ENCODE measurements at places on chromosomes 13 and 19. TPM values are rescaled to one million over a fixed set of nuclear protein-coding genes. Genes with fewer than 3 reads are reported as not detected.

DNA sequence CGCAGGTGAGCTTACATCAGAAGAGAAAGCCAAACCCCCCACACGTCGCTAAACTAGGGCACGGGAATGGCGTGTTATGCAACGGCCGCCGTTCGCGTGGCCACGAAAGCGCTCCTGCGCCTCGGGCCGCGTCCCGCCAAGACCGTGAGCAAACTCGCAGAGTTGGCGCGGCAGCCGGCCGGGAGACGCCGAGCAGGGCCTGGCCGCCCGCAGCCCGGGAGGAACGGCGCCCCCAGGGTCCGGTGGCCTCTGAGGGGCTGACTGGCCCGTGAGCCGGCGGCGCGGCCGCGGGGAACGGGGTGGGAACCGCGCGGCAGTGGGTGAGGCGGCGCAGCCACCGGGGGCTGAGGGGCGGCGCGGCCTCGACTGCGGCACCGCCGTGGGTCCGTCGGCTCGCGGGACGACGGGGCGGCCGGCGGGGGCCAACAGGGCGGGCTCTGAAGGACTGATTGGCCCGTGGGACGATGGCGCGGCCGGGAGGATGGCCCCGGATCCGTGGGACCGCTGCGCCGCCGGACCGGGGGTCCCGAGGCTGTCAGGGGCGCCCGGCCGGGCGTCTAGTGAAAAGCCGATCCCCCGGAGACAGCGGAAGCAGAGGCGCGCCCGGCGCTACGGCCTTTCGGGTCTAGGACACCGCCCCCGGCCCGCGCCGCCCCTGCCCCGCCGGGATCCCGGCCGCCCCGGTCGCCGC, 903 bp downstream of the LATS2 start:
- peak; percentile 78 for DNase-seq
- H3K27me3 ChIP-seq = no peaks in the 10 kb centered on the region
- H3K4me3 ChIP-seq = peak overlapping the region; percentile 83
- peak overlapping the region; percentile 95 for H3K27ac ChIP-seq
- H3K4me1 ChIP-seq = peaks cover 44% of the 10 kb centered on the region

DNA sequence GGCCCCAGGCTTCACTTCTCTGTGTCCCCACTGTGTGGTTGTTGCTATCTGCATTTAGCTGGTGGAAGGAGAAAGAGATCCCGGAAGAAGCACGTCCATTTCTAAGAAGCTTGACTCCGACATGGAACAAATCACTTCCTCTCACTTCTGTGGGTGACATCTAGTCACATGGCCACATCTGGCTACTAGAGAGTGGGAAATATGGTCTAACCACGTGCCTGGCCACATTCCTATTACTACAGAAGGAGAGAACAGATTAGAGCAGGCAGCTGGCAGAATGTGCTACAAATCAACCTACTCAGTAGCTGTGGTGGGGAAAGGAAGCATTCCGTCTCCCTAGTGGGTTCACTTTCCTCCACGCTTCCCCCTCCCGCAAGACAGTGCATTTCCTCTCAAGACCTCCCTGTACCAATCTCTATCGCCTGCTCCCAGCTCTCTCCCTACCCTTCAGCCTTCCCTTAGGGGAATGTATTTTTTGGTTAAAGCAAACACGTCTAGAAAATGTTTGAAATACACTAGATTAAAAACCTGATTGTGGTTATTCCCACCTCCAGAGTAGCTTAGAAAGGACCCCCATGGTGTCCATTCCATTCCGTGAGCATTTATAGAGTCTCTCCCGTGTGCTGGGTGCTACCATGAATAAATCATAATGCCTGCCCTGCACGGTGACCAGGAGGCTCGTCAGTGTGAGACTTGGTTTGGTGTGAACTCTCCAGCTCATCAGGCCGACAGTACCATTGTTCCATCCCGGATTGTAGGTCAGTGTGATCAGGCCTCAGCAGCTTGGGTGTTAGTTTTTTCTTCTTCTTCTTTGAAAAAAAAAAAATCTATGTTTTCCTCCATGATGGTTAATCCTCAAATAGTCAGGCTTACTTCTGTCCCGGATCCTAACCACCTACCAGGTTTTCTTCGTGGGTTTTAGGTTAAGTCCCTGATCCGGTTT, 8.0 kb upstream of the AMER2 start:
- H3K27ac ChIP-seq = no peak overlapping the region
- no peak for DNase-seq
- H3K27me3 ChIP-seq = peaks cover 8% of the 10 kb centered on the region
- no peaks in the 10 kb centered on the region for H3K36me3 ChIP-seq

RGL3 gene
- 5.9 TPM for total RNA-seq

DNA sequence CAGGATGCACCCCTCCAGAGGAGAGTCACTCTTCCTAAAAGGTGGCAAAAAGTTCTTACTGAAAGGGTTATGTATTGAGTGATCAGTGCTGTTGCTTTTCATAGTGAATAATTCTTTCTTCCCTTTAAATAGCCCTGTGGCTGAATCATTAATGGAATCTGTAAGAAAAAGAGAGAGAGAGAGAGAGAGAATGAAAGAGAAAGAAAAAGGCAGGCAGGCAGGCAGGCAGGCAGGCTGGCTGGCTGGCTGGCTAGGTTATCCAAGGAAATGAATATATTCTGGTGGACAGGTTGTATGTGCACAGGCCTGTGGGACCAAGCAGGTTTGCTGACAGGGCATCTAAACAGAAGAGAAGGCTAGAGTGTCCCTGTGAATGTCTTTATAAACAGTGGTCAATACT, 100.5 kb downstream of the DLEU7 start:
- no peak overlapping the region for H3K4me3 ChIP-seq
- peaks cover 11% of the 10 kb centered on the region for H3K4me1 ChIP-seq
- no peaks in the 10 kb centered on the region for H3K36me3 ChIP-seq
- peak; percentile 17 for DNase-seq

TNFSF9 gene
- total RNA-seq = 1.1 TPM

GRCh38 chr19:43444531-43445287, 20.7 kb downstream of the LYPD3 start:
- H3K4me1 ChIP-seq = no peaks in the 10 kb centered on the region
- H3K36me3 ChIP-seq = no peaks in the 10 kb centered on the region
- no peak overlapping the region for H3K27ac ChIP-seq
- DNase-seq = no peak
- no peaks in the 10 kb centered on the region for H3K27me3 ChIP-seq

DNA sequence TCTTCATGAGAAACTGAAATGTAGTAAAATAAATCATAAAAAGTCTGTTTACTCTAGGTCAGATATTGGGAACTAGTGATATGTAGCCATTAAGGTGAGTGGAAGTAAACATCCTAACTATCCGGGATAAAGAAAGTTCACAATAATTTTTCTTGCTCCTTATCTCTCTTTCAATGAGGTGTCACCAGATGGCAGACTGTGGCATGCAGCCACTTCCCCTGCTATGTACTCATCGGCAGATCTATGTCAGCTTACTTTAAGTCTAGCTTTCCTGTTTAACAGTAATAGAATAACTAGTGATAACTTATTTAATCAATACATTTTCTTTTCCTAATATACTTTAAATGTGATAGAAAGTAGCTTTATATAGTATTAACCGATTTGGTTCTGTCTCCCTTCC, 181.9 kb downstream of the NDFIP2 start:
- H3K36me3 ChIP-seq = no peaks in the 10 kb centered on the region
- H3K27me3 ChIP-seq = peaks cover 19% of the 10 kb centered on the region
- no peak overlapping the region for H3K4me3 ChIP-seq
- H3K4me1 ChIP-seq = no peaks in the 10 kb centered on the region
- H3K27ac ChIP-seq = no peak overlapping the region
- no peak for DNase-seq

- H3K27me3 ChIP-seq = no peaks in the 10 kb centered on the region
- peak; percentile 91 for DNase-seq
- H3K36me3 ChIP-seq = no peaks in the 10 kb centered on the region
- H3K27ac ChIP-seq = peak overlapping the region; percentile 95
Measured at GRCh38 chr13:29849731-29850212, 645 bp downstream of the UBL3 start.

DNA sequence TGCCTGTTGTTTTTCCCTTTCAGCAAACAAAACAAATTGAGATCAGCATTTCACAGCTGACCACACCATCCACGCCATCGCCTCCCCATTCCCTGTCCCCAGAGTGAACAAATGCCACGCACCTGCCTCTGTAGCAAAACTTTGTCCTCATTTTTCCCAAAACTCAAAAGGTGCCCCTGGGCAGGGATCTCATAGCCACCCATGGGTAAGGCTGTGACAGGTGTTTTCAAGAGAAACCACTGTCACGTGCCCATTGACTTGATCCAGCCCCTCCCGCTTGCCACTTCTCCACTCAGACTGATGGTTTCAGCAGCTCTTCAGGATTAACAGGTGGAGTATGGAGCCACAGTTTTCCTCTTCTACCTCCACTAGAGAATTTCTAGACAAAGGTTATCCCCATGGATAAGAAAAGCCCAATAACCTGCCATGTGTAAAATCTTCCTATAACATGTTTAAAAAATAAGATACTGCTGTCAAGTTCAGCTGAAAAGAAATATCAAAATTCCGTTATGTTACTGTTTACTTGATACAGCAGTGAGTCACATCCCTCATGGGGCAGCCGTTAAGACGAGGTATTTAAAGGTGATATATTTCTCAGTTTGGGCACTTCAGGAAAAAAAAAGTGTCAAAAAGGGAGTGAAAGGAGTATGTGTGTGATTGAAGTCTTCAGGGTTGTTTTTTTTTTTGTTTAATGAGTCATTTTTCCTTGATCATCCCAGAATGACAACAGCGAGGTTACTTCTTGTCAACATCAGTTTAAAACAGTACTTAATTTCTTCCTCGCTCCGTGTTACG, 63.5 kb upstream of the GPR183 start:
- DNase-seq = no peak
- H3K4me3 ChIP-seq = no peak overlapping the region

- peak overlapping the region; percentile 77 for H3K4me3 ChIP-seq
- peaks cover 8% of the 10 kb centered on the region for H3K4me1 ChIP-seq
- peak overlapping the region; percentile 93 for H3K27ac ChIP-seq
- 0 out of 2 replicates have a peak, but pooled peaks cover 2% of the 10 kb centered on the region for H3K36me3 ChIP-seq
- peak; percentile 88 for DNase-seq
- no peaks in the 10 kb centered on the region for H3K27me3 ChIP-seq
Measured at GRCh38 chr19:54464044-54464629, 559 bp upstream of the LENG9 start.

DNA sequence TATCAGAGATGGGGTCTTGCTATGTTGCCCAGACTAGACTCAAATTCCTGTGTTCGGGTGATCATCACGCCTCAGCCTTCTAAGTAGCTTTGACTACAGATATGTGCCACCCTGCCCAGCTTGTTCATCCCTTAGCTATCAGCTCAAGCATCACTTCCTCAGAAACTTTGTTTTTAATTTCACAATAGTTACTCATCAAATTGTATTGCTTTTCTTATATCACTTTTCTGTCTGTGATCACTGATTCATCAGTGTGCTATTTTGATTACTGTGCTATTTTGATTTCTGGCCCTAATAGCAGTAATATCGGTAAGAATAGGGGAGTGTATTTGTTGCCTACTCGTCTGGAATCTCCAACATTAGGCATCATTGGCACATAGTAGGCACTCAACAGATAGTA, 878.6 kb upstream of the PCDH20 start:
- no peak overlapping the region for H3K4me3 ChIP-seq
- H3K27ac ChIP-seq = no peak overlapping the region
- H3K36me3 ChIP-seq = no peaks in the 10 kb centered on the region
- H3K27me3 ChIP-seq = no peaks in the 10 kb centered on the region

DNA sequence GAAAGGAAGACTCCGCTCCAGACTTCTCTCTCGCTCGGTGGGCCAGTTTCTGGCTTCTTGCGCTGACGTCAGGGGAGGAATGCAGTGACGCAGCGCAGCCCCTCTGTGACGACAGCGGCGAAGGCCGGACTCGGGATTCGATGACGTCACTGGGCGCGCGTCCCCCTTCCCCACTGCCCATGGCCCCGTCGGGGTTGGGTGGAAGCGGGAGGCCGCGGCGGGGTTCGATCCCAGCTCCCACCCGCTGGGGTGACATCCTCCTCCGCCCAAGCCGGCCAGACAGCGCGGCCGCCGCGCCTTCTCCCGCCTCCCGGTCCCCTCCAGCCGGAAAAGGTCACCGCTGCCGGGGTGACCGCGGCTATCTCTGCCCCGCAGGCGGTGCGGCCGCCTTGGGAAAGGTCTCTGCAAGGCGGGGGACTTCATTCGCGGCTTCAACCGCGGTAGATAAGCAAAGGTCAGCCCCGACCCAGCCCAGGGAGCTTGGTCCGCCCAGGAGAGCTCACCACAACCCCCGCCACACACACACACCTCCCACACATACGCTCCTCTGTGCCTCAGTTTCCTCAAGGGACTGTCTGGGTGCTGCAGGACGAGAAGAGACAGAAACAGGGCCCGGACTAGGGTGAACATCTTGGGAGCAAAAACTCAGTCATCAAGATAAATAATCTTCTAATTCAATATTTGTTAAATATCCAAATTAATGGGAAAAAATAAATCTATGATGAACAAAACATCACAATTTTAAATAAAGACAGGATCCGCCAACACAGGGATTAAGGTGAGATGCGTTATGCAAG, 844 bp upstream of the RFX1 start:
- H3K27me3 ChIP-seq = no peaks in the 10 kb centered on the region
- peak overlapping the region; percentile 81 for H3K4me3 ChIP-seq
- peaks cover 15% of the 10 kb centered on the region for H3K4me1 ChIP-seq
- no peaks in the 10 kb centered on the region for H3K36me3 ChIP-seq
- peak overlapping the region; percentile 94 for H3K27ac ChIP-seq
- no peak for DNase-seq

GRCh38 chr19:50842130-50842529, 8.8 kb upstream of the KLK15 start:
- H3K27ac ChIP-seq = no peak overlapping the region
- DNase-seq = no peak
- H3K4me1 ChIP-seq = no peaks in the 10 kb centered on the region
- H3K36me3 ChIP-seq = no peaks in the 10 kb centered on the region
- H3K4me3 ChIP-seq = no peak overlapping the region

DNA sequence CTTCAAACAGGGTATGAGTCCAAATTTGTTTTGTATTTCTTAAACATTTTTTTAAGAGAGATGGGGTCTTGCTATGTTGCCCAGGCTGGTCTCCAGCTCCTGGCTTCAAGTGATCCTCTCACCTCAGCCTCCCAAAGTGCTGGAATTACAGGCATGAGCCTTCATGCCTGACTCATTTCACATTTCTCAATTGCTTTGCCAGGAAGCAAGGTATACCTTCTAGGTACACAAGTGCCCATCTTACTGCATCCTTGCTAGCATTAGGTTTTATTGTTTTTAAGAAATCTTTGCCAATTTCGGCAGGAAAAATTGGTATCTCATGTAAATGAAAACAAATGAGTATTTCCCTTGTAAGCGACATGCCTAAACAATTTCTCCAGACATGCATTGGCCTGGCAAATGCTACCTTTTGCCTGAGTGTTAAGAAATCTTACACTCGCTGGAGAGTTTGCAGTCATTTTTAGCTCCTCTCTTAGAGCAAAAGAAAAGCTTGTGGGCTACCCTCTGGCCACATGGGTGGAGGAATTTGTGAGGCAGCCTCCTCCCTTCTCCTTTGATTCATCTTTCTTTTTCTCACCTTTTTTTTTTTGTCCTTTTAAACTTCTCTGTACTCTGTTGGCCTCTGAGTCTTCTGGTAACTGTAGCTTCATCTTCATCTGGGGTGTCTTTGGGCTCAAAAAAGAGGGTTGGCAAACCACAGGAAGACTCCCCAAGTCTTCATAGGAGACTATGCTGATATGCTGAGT, 33.0 kb downstream of the ACTL9 start:
- H3K27ac ChIP-seq = no peak overlapping the region
- no peaks in the 10 kb centered on the region for H3K36me3 ChIP-seq
- H3K27me3 ChIP-seq = no peaks in the 10 kb centered on the region
- H3K4me1 ChIP-seq = no peaks in the 10 kb centered on the region
- DNase-seq = no peak
